ENCODE measurements at places on chromosomes 6 and 20. TPM values are rescaled to one million over a fixed set of nuclear protein-coding genes. Genes with fewer than 3 reads are reported as not detected.

The HLA-F gene
- 127 TPM for polyA plus RNA-seq

DNA sequence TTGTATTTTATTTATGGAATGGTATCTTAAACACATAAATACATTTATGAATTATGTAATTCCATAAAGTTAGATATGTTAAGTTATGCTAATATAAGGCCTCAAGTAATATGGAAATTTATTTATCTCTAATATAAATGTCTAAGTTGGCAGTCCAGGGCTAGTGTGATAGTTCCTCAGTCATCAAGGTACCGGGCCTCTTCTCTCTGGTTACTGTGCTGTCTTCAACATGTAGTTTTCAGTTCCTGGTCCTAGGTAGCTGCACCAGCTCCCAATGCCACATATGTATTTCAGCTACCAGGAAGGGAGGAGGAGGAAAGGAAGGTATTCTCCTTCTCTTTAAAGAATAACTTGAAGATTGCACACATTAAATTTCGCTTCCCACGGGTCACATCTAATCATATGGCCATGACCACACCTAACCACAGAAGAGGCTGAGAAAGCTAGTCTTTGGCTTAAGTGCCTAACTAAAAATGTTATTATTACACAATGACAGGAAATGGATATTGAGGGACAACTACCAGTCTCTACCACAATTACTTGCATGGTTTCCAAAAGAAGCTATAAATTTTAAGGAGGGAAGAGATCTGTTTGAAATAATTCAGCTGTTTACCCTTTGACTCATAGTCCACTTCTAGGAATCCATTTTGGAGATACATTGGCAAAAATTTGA is 68.6 kb downstream of the BCKDHB start:
- H3K4me1 ChIP-seq = peaks cover 3% of the 10 kb centered on the region
- no peak overlapping the region for H3K27ac ChIP-seq
- DNase-seq = no peak
- H3K27me3 ChIP-seq = no peaks in the 10 kb centered on the region

GRCh38 chr20:48171626-48172356 is 386.5 kb upstream of the SULF2 start:
- no peaks in the 10 kb centered on the region for H3K4me1 ChIP-seq
- no peaks in the 10 kb centered on the region for H3K36me3 ChIP-seq
- no peak for DNase-seq
- no peak overlapping the region for H3K4me3 ChIP-seq

GRCh38 chr6:105759946-105760345 is 326.2 kb upstream of the PRDM1 start:
- no peak overlapping the region for H3K4me3 ChIP-seq
- no peak overlapping the region for H3K27ac ChIP-seq
- peaks cover 11% of the 10 kb centered on the region for H3K4me1 ChIP-seq
- no peaks in the 10 kb centered on the region for H3K36me3 ChIP-seq
- DNase-seq = no peak

- H3K27me3 ChIP-seq = no peaks in the 10 kb centered on the region
- no peaks in the 10 kb centered on the region for H3K4me1 ChIP-seq
- no peaks in the 10 kb centered on the region for H3K36me3 ChIP-seq
- no peak overlapping the region for H3K27ac ChIP-seq
Measured at GRCh38 chr6:22433745-22434144, 135.6 kb upstream of the HDGFL1 start.

The PDRG1 gene
- 32.9 TPM for polyA plus RNA-seq

The MUC21 gene
- not detected for polyA plus RNA-seq

GRCh38 chr20:52210037-52210990 is 18.7 kb upstream of the ZFP64 start:
- DNase-seq = no peak
- H3K4me3 ChIP-seq = no peak overlapping the region
- H3K36me3 ChIP-seq = no peaks in the 10 kb centered on the region
- H3K27ac ChIP-seq = no peak overlapping the region
- no peaks in the 10 kb centered on the region for H3K4me1 ChIP-seq

GRCh38 chr6:24949020-24949569 is 13.3 kb upstream of the RIPOR2 start:
- peak; percentile 96 for DNase-seq
- peak overlapping the region; percentile 84 for H3K27ac ChIP-seq
- H3K27me3 ChIP-seq = no peaks in the 10 kb centered on the region

GRCh38 chr6:112833581-112834131 is 486.5 kb downstream of the RFPL4B start:
- H3K27me3 ChIP-seq = no peaks in the 10 kb centered on the region
- no peak overlapping the region for H3K27ac ChIP-seq
- no peak for DNase-seq
- no peaks in the 10 kb centered on the region for H3K4me1 ChIP-seq
- no peak overlapping the region for H3K4me3 ChIP-seq

GRCh38 chr20:19288636-19289035 is 76.2 kb downstream of the SLC24A3 start:
- no peaks in the 10 kb centered on the region for H3K4me1 ChIP-seq
- no peaks in the 10 kb centered on the region for H3K36me3 ChIP-seq
- H3K27me3 ChIP-seq = no peaks in the 10 kb centered on the region
- DNase-seq = no peak

DNA sequence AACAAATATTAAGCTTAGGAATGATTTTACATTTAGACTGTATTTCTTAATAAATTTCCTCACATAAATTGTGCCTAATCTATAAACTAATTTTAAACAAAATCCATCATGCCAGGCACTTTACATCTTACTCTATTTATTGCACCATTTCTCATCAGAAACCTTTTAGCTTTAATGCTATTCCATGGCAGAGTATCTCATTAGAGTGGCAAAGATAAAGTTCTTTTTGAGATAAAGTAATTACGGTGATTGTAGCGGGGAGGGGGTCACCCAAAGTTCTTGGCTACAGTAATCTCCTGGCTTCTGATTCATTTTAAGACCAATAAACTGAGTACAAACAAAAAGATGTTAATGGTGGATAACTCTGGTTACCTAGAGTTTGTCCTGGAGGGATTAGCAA is 532.1 kb downstream of the PRKN start:
- no peaks in the 10 kb centered on the region for H3K4me1 ChIP-seq
- no peak for DNase-seq
- H3K27me3 ChIP-seq = no peaks in the 10 kb centered on the region
- H3K27ac ChIP-seq = no peak overlapping the region
- H3K36me3 ChIP-seq = no peaks in the 10 kb centered on the region

The TP53TG5 gene
- 0.24 TPM for polyA plus RNA-seq

DNA sequence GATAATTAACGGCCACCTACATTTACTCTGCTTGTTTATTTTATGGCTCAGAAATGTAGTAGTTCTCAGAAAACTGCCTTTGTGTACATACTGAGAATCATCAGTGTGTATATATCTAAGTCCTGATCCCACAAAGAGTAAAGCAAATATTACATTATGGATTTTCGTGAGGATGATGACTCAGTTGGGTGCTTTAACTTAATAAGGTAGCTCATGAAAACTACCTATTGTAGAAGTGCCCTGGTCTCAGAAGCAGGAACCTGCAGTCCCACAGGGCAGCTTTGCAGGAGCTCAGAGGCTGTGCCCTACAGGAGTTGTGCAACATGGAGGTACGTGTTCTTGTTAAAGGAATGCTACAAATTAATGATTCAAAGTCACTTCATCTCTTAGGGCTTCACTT is 108.2 kb downstream of the PLG start:
- no peaks in the 10 kb centered on the region for H3K36me3 ChIP-seq
- H3K4me1 ChIP-seq = no peaks in the 10 kb centered on the region
- no peak for DNase-seq
- H3K4me3 ChIP-seq = no peak overlapping the region

GRCh38 chr6:3053231-3053508 is 15.1 kb upstream of the RIPK1 start:
- H3K27ac ChIP-seq = no peak overlapping the region
- no peaks in the 10 kb centered on the region for H3K36me3 ChIP-seq
- H3K27me3 ChIP-seq = peaks cover 2% of the 10 kb centered on the region
- H3K4me1 ChIP-seq = no peaks in the 10 kb centered on the region

The IMPG1 gene
- polyA plus RNA-seq = not detected

DNA sequence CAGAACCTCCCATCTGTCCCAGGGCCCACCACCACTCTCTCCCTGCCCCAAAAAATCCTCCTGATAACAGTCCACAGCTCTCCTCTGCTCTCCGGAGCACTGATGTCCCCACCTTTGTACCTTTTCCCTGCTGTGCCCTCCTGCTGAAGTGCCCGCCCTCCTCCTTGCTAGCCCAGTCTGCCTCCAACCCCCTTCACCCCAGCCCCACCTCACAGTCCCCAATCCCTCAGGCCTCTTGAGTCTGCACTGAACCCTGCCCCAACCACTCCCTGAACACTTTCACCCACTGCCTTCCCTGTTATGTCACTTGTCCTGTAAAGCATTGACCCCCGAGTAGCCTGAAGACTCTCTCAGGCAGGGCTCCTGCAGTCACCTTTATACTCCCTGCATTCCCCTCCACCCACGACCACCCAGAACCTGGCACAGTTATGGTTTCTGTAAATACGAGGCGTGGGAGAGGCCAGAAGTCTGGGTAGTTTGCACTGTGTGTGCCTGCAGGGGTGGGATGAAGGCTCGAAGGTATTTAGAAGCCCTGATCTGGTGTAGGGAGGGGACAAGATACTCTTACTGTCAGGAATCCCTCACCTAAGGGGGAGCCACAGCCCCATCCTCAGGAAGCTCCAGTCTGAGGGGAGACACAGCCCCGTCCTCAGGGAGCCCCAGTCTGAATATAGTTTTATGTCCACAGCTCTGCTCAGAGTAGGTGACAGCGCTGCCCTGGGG is 5.4 kb downstream of the GLP1R start:
- H3K4me1 ChIP-seq = no peaks in the 10 kb centered on the region
- no peak overlapping the region for H3K4me3 ChIP-seq
- H3K27ac ChIP-seq = no peak overlapping the region
- H3K36me3 ChIP-seq = no peaks in the 10 kb centered on the region

The PKHD1 gene
- not detected for polyA plus RNA-seq

Data from GM12878 (cell line).